ENCODE measurements at places on chromosomes 1 and 21.

- DNase-seq, result no peak
Observed at GRCh38 chr1:184387069-184387475, 243 bp downstream of the C1orf21 start.

- DNase-seq, result no peak
Observed at GRCh38 chr1:172640111-172640510, 18.8 kb upstream of the FASLG start.

GRCh38 chr1:114341299-114341698, 169.7 kb downstream of the TRIM33 start:
- no peak for DNase-seq

GRCh38 chr1:243638186-243638585, 211.9 kb downstream of the AKT3 start:
- no peak for DNase-seq

DNA sequence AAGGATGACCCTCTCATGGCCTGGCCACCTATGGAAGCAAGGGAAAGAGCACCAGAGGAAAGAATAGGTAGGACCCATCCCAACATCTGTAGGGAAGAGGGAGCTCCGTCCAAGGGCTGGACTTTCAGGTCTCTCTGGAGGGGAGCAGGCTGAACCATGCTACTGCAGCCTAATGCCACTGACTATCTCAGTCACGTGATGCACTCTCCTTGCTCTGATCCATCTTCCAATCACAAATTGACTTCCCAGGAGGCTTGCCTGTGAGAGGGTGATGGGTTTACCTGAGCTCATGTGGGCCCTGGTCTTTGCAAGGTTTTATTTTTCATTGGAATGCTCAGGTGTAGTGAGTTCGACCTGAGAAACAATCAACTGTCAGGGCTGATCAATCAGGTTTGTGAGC, 128.8 kb downstream of the CACNA1E start:
- no peak for DNase-seq

DNA sequence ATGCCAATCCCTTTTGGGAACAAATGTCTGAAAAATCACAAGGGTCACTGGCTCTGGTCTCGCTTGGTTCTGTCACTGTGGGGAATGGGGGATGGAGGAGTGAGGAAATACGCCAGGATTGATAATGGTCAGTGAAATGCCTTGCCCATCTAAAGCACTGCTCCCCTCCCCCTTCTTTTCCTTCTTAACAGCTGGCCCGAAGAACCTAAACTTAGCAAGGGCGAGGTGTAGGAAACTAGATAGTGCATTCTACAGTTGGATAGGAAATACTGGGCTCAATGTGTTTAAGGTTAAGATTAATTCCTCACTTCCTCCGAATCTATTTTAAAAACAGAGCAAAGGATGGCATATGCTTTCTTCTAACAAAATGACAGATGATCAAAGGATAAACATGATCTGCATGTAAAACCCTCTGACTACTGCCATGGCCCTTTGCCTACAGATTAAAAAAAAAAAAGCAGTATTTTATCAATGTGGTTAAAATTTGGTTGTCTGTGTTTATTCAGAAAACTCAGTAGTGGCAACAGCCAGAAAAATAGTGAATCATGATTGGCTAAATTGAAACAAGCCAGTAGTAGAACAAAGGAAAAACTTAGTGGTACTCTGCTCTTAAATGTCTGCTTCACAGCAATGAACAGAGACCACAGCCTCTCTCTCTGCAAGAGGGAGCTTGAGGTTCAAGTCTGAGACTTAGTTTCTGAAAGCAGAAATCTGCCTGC, 86.1 kb upstream of the VAV3 start:
- DNase-seq, result no peak

GRCh38 chr1:231724876-231725647, 98.5 kb downstream of the DISC1 start:
- peak; percentile 17 for DNase-seq

DNA sequence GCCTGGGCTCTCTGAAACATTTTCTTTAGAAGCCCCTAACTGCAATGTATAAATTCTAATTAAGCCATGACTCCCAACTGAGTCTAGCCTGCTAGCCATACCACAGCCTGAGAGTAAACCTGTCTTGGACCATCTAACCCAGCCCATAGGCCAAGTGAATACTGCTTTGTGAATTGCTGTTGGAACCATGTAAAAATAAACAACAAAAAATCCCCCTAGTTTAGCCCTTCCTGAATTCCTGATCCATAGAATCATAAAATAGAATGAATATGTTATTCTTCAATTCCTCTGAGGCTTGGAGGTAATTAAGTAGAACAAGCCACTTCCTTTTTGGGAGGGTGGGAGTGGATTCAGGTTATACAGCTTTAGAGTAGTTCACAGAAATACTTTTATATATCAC, 1496.4 kb downstream of the MRPL39 start:
- no peak for DNase-seq

DNA sequence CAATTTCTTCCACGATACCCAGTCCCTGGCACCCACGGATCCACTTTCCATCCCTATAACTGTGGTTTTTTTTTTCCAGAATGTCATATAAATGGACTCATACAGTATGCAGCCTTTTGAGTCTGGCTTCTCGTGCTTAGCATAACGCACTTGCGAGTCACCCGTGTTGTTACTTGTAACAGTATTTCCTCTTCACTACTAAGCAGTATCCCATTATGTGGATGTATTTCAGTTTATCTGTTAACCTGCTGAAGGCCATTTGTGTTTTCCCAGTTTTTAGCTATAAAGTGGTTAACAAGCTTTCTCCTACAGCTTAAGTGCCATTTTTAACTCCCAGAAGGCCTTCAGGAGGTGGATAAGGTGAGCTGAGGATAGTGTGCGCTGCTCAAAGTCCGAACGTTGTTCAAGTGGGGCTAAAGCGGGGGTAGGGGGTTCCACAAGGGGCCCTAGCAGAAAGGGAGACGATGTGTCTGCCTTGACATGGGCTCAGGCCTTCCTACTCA, 829 bp downstream of the ADAR start:
- DNase-seq, result no peak

DNA sequence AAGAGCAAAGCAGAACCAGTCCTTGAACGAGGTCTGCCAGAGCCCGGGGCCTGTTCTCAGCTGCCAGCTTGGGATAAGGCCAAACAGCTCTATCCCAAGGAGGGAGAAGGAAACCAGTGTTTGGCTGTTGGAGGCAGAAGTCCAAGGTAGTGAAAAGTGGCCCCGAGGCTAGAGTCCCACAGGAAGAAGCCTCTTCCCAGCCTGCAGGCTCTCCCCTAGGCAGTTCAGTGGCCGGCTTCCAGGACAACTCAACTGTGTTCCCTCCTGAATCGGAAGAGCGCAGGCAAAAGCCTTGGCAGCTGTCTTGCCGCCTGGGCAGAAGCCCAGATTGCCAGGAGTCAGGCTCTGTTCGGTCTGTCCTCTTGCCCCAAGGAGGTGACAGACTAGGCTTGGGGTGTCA, 19.3 kb downstream of the QSOX1 start:
- DNase-seq, result peak; percentile 60

- DNase-seq, result peak; percentile 69
Observed at GRCh38 chr1:151594143-151594625, 17.7 kb upstream of the SNX27 start.

DNA sequence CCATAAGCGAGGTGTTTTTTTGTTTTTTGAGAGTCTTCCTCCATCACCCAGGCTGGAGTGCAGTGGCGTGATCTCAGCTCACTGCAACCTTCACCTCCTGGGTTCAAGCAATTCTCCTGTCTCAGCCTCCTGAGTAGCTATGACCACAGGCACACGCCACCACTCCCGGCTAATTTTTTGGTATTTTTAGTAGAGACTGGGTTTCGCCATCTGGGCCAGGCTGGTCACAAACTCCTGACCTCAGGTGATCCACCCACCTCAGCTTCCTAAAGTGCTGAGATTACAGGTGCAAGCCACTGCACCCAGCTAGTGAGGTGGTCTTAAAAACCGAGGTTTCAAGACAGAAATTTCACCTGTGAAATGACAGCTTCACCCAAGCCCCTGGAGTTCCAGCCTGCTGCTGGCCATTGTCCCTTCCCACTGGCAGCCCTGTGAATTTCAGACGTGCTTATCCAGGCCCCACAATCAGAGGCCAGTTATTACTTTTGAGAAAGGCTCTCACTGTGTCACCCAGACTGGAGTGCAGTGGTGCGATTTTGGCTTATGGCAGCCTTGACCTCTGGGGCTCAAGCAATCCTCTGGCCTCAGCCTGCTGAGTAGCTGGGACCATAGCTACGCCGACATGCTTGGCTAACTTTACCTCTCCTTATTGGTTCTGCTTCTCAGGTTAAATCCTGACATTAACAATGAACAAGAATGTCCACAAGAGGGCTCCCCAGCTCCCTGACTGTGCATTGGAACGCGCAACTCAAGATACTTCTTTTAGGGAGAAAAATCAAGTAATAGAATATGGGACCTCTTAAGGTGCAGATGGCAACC, 19.4 kb downstream of the ENO1 start:
- peak; percentile 5 for DNase-seq

- DNase-seq, result no peak
Observed at GRCh38 chr1:161200992-161201835, 953 bp upstream of the NDUFS2 start.

GRCh38 chr1:171061425-171062143, 29.1 kb upstream of the FMO3 start:
- DNase-seq, result no peak

DNA sequence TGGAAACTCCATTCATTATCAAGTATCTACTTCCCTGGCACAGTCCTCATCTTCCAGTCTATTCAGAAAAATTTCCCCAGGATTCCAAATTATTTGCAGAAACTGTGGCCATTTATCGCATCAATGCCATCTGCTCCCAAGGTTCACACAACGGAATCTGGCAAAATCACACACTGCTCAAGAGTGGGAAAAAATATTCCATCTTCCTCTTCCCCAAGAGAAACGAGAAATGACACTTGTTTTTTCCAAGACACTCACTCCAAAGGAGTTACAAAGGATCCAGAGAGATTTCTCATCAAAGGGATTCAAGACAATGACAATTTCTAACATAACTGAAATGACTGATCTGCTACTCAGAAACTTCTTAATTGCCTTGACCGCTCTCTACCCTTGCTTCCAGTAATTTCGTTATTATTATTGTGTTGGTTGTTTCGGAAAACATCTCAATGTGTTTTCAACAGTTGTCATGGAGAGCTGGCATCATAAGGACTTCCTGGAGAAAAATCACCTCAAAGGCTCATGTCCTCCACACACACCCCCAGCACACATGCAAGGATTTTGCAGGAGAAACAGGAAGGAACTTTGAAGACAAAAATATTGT, 128.0 kb downstream of the PSMG1 start:
- DNase-seq, result peak; percentile 10

Measured in NCI-H2029 (cell line).